ENCODE measurements at places on chromosomes 5 and 9.

GRCh38 chr5:60323596-60323995 is 376.4 kb downstream of the DEPDC1B start:
- no peak for DNase-seq

DNA sequence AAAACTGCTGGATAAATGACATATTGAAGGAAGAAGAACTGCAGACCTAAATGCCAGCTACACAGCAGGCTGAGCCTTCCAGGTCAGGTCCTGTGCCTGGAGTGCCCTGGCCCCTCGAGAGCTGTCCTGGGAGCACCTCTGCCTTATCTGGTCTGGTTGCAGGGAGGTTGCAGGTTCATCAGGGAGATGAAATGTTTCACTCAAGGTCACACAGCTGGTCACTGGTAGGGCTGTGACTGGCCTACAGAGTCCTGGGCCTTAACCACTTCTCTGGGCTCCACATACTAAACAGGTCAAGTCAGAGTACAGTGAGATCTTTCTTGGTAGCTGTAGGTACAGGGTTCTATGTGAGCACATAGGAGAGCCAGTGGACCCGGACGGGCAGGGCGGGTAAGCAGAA is 16.7 kb downstream of the GALNT10 start:
- DNase-seq = no peak

GRCh38 chr9:128254855-128255759 is 20.7 kb downstream of the GOLGA2 start:
- no peak for DNase-seq

GRCh38 chr5:161378701-161379100 is 167.8 kb downstream of the GABRB2 start:
- no peak for DNase-seq

DNA sequence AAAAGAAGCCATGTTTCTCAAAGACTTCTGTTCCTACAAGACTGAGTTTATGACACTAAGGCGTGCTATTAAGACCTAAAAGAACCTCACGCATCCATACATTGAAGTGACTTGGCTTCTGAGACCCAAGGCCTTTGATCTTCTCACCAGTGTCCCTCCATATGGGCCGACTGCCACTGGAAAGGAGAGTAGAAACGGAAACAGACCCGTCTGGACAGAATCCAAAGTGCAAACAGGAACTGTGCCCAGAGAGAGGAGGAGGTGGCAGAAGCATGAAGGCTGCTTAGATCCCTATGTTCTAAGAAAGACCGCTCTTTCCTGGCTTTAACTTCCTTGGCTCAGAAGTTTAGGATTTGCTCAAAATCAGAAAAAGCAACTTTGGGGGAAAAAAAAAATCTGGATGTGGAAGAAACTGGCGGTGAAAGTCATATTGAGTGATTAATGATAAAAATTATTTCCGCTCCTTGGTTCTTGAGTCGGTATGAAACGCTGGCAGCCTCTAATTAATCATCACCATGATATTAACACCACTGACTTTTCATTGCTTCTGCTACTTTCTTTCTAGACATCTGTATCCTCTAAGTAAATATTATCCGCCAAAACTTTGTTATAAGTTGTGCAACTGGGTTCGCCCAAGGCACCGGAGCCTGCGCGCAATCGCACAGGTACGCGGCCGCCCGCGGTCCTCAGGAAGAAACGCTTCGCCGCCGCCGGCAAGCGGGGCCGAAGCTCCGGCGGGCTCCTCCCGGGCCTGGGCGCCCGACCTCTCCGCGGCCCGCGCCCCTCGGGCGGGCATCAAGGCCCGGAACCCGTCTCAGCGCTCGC is 726 bp downstream of the DAP start:
- DNase-seq = no peak

DNA sequence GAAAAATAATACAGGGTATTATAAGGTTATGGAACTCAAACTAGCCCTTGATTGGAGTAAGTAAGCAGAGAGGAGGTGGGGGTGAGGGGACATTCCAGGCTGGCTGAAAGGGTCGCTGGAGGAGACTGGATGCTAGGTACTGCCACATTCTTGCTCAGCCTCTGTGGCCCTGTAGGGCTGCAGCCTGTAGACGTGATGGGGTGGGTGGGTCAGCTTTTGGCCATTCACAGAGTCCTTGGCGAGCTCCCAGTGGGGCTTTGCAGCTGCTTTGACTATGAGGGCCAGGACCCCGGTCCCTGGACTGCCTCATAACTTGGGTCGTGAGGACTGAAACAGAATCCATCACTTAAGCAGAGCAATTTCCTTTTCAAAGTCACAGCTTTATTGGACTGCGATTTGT is 4.2 kb upstream of the GDNF start:
- DNase-seq = no peak

GRCh38 chr5:176561259-176561658 is 12.1 kb downstream of the CDHR2 start:
- DNase-seq = no peak

DNA sequence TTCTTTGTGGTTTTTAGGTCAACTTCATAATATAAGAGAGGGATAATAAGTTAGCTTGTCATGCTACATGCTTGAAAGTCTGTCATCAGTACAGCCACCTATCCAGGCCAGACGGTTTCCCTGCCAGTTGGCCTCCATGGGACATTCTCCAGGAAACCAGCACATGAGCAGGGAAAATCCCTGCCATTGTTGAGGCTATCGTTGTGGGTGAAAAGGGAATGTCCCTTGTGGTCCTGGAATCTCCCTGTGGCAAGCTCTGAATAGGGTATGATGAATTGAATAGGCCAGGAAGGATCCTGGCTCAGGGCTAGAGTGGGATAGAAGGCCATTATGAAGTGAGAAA is 12.3 kb downstream of the F2RL1 start:
- no peak for DNase-seq

GRCh38 chr9:8224381-8224801 is 424.8 kb upstream of the DMAC1 start:
- DNase-seq = no peak

DNA sequence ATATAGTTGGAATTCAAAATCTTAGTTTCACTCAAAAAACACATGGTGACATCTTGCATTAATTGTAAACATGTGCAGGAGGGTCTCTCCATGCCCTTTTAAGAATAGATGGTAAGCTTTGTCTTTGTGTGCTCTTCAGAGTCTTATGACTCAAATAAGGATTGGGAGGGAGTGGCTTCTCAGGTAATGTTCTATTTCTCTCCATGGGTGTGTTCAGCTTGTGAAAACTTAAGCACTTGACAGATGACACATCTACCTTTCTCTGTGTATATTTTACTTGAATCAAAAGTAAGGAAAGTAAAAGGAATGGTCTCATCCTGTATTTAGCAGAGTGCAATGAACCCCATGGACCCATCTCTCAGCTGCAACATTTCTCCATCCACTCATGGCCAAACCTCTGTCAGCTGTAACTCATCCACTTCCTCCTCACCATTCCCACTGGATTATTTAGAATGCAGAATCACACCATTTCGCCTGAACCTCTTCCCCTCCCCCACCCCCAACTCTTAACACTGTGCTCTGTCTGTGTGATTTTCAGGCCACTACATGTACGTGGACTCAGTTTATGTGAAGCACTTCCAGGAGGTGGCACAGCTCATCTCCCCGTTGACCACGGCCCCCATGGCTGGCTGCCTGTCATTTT is 82.1 kb downstream of the MAMDC2 start:
- no peak for DNase-seq

- DNase-seq = no peak
These were observed 76.3 kb upstream of the TNFSF8 start for GRCh38 chr9:115006660-115007059.

DNA sequence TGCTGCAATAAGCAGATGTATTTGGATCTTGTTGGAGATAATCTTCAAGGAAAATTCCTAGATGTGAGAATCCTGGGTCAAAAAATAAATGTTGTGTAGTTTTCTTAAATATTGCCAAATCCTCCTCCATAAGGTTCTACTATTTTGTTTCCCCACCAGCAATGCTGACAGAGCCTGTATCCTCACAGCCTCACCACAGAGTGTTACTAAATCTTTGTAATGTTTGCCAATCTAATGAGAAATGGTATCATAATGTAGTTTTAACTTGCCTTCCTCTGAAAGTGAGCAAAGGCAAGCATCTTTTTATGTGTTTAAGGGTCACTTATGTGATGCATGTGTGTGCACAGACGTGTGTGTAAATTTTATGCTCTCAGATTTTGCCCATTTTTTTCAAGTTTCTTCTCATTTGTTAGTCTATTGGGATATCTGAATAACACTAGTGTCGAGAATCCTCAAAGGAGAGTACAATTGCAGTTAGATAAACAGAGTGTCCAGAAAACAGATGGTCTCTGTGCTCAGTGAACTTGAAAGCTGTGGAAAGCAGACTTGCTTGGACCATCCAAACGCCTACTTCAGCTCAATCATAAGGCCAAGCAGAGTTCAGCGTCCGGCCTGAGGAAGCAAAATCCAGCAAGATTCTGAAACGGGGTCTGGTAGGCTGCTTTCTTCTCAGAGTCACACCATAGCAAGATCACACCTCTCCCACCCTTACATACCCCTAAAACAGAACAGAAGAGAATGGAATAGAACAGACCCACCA is 35.7 kb upstream of the UGT3A1 start:
- DNase-seq = no peak

- DNase-seq = no peak
These were observed 19.0 kb downstream of the ACTL7B start for GRCh38 chr9:108836781-108837180.

GRCh38 chr5:16681876-16682275 is 65.1 kb upstream of the RETREG1 start:
- DNase-seq = no peak

DNA sequence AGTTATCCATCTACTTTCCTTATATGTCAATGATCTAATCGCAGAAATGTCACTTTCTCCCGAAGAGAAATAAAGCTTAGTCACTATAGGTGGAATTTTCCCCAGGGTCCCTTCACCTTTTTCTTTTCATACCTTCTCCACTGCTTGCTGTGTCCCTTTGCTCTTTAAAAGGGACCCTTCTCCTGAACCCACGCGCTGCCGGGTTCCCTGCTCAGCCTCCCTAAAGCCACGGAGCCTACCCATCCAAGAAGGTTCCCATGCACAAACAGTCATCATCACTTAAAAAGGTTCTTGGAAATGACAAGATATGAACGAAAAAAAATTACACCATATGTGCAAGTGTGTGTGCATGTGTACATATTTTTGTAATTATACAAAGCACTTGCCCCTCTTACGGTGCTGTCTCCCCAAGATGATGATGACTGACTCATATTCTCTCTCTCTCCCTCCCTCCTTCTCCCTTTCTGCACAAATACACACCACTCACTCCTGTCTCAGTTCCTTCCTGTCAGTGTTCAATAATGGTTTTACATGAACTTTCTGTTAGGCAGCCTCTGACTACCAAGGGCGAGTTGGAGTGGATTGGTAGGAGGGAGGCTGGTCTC is 1.5 kb upstream of the PTPRD start:
- no peak for DNase-seq

DNA sequence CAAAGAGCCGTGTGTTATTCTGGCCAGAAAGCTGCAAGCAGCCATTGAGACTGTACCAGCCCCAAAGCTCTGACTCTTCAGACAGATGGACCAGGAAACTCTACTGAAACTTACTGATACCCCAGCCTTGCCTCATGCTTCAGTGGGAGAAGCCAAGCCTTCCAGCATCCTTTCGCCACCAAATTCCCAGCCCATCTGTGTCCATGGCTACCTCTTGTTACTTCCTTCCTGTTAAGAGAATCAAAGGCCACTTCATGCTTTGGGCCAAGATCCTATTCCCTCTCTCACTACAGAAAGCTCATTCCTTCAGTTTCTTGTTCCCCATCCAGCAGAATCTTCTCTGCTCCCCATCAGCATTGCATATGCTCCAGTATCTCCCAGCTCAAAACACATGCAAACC is 46.9 kb upstream of the FREM1 start:
- DNase-seq = no peak

GRCh38 chr5:89534331-89534730 is 651.3 kb upstream of the MEF2C start:
- no peak for DNase-seq
